ENCODE measurements at places on chromosomes 11 and 22.

DNA sequence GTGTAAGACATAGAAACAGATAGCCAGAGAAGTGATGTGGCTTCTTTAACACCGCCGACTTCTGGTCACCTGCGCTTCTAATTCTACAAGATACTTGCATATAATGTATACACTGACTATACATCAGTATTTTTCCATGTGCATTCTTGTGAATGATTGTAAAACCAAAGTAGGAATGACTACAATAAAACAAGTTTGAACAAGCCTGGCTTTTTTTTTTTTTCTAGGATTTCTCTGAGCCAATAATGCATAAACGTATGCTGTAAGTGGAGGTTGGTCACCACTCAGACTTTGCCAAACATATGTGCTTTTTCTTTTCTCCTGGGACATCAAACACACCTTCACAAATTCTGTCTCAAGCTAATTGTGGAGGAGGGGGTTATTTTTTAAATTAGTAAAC is 237.8 kb upstream of the KIRREL3 start:
- DNase-seq, result no peak

DNA sequence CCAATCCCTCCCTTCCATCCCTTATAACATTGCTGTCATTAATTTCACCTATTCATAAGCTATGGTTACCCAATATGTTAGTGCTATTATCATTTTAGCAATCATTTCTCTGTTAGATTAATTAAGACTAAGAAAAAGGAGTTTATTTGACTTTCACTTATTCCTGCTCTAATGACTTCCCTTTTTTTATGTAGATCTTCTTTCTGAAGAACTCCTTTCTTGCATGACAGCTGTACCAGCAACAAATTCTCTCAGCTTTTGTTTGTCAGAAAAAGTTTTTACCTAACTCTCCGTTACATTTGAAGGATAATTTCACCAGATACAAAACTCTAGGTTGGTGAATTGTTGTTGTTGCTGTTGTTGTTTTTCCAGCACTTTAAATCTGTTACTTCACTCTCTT is 28.6 kb upstream of the OR8B8 start:
- DNase-seq, result no peak

- DNase-seq, result peak; percentile 74
Measured at GRCh38 chr11:2928605-2929530, at the start of gene PHLDA2. PHLDA2 (minus strand) TSS chr11:2929420; CDS start chr11:2929364, 56 bp downstream.

DNA sequence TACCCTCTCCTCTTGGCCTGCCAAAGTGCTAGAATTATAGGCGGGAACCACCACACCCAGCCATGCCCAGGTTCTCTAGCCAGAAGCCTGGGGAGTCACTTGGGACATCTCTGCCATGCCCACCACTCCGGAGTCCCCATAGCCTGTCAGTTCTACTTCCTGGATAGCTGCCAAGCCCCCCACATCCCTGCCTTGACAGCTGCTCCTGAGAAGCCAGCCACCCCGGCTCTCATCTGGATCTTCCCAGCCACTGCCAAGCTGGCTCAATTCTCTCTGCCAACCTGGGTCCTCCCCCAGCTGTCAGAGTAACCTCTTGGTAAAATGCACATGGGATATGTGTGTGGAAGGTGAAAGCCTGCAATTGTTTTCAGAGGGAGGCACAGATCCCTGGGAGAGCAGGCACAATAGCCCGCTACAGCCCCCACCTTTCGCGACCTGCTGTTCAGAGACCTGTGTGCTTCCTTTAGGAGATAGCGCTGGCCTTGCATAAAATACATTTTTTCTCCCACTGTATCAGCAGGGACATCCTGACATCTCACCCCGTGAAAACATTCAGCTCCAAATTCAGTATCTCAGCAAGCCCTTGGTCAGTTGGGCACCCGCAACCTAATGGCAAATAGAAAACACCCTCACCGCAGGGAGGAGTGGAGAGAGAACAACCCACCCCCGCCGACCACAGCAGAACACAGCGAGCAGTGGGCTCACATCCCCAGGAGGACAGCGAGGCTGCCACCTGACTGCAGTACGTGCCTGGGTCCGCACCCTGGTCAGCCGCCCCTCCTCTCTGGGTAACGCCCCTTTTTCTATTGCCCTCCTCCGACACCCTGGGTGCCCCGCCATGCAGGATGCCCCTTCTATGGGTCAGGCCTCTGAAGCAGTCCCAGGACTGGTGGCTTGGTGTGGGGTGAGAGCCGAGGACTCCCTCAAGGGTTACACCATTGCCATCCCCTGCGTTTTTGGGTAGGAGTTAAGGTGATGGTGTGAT is 1342.2 kb downstream of the BRD1 start:
- DNase-seq, result no peak

- DNase-seq, result peak; percentile 95
Measured at GRCh38 chr11:70755410-70756158, 357.3 kb downstream of the CTTN start.

- DNase-seq, result no peak
Measured at GRCh38 chr11:47035108-47035507, 98.5 kb downstream of the CSTPP1 start.

DNA sequence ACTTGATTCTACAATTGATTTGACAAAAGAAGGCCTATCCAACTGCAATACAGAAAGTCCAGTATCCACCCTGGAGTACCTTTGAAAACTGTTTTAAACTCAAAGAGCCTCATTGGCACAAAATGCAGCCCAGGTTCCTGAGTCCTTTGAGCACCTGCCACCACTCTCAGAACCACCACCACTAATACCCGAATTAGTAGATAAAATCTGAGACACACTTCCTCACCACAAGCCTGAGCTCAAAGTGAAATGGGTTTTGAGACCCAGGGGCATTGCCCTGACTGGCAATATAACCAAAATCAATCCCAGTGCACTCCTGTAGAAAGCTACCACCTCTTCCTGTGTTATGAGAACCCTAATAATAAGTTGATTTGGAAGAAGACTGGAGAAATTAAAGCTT is 215.7 kb downstream of the CSNK2A3 start:
- no peak for DNase-seq

DNA sequence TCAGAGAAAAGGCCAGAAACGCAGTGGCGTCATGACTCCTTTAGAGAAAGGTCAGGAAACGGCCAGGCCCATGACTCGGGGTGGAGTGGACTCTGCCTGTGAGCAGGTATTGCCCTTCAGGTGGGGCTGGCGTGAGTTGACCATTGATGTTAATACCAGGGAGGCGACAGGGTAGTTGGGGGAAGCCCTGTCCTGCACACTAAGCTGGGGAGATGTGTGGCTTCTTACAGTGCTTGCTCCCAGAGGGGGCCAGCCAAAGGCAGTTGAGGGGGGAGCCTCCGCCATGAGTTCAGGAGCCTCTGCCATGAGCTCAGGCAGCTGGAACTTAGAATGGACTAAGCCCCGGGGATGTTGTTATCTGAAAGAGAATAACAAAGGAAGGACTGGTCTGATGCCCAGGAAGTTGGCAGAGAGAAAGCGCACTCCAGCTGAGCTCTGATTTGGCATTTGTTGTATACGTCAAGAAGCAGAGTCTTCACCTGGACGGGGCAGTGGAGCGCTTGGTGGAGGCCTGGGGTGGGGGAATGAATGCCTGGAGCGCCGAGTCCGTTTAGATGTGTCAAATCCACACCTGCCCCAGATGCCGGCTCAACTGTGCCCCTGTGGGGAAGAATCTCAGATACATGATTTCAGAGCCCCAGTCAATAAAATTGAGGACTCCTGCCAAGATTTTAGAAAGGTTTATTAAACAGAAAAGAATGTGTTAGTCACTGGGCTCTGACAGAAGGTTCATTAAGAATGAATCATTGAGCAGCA is 222.5 kb downstream of the TBC1D22A start:
- DNase-seq, result no peak

DNA sequence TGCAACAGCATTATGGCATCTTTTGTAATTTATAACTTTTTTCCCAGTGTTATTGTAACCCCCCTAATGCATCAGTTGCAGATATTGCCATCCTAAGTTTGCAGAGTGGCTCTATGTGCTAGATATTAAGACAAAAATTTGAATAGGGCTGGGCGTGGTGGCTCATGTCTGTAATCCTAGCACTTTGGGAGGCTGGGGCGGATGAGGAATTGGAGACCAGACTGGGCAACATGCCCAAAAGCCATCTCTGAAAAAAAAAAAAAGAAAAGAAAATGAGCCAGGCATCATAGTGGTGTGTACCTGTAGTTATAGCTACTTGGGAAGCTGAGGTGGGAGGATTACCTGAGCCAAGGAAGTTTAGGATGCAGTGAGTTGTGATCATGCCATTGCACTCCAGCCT is 50.1 kb upstream of the MUC15 start:
- DNase-seq, result no peak

DNA sequence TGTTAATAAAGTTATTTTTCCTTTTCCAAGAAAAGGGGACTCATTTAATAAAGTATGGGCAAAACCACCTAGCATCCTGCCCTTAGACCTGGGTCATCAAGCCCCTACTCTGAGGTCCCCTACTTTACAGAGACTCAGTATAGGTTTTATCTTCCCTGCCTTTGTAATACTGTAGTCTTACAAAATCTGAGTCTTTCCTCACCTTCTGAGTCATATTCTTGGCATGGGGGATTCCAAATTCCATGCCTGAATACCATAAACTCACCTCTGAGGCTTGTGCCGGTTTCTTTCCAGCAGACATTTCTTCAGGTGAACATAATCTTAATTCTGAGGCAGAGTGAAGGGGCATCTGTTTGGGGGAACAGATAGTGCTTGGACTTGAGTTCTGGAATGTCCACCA is 282.5 kb downstream of the KCNA4 start:
- DNase-seq, result no peak

DNA sequence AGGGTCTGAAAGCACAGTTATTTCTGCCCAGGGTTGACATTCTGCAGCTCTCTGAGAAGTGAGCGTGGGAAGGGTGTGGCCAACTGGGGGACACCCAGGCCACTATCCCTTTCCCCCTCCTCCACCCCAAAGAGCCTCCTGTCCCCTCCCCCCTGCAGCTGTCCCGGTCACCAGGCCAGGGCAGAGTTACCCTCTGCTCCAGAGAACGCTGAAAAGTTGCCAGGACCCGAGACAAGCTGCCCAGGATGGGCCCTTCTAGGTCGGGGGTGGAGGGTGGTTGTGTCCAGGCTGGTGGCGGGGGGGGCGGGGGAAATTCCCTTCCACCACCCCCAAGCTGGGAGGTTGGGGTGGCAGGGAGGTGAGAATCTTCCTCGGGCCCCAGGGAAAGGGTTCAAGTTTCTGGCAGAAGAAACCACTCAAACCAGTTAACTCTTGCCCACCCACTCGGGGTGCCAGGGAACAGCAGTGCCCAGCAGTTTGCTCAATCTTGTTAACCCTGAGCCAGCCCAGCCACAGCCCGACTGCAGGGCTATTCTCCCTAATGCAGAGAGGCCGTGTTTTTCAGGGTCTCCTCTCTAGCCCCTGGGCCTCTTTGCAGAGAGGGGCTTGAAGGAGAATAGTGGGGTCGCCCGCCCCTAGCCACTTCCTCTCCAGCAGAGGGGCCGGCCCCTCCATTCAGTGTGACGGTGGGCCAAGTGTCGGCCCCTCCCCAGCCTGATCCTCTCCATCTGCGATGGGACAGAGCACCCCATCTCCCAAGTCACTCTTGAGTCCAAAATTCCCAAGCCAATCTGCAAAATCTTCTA is 697 bp downstream of the LGALS1 start:
- DNase-seq, result peak; percentile 36

DNA sequence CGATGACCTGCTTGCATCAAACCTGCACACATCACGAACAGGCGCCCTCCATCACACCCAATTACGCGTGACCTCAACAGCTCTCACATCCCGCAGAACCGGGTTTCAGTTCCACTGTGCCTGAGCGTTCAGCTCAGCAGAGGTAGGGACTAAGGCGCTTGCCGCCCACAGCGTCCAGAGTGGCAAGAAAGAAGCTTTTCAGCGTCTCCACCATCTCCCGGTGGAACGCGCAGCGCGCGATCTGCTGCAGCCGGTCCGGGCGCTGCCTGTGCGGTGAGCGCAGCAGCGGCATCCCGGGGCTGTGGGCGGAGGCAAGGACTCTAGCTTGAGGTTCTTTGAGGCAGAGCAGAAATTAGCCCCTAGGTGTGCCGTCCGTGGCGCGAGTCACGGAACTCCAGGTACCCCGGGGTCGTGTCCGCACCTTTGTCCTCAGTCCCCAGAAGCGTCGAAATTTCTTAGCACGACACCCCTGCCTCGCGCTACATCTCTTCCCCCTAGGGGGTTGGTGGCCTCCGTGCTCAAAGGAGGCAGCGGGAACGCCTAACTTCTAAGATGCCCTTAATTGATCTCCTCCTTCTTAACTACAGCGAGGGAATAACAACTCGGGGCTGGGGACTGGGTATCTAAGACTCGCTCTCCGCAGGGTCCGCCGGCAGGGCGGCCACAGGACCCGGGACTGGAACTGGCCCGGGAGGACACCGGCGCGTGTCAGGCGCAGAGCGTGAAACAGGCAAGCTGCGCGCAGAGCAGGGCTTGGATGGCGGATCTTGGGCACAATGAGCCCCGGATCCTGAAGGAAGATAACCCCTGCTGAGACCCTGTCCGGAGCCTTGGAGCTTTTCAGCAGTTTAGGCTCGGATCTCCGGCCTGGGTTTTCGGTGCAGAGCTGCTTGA is 1.7 kb upstream of the CALCA start:
- peak; percentile 68 for DNase-seq

DNA sequence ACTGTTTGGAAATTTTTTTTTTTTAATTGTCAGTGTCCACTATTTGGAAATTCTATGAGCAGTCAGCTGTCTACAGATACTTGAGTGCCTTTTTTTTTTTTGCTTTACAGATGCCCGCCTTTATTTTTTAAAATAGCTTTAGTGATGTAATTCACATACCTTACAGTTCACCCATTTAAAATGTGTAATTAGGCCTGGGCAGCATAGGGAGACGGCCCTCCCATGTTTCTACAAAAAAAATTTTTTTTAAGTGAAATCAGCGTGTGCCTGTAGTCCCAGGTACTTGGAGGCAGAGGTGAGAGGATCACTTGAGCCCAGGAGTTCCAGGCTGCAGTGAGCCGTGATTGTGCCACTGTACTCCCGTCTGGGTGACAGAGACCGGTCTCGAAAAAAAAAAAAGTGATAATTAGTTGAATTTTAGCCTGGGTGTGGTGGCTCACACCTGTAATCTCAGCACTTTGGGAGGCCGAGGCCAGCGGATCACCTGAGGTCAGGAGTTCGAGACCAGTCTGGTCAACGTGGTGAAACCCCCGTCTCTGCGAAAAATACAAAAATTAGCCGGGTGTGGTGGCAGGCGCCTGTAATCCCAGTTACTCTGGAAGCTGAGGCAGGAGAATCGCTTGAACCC is 1.5 kb downstream of the ZNF143 start:
- no peak for DNase-seq

GRCh38 chr11:77040401-77040777 is 6.2 kb downstream of the B3GNT6 start:
- no peak for DNase-seq

- DNase-seq, result no peak
Measured at GRCh38 chr22:24843048-24843447, 37.0 kb downstream of the SGSM1 start.

DNA sequence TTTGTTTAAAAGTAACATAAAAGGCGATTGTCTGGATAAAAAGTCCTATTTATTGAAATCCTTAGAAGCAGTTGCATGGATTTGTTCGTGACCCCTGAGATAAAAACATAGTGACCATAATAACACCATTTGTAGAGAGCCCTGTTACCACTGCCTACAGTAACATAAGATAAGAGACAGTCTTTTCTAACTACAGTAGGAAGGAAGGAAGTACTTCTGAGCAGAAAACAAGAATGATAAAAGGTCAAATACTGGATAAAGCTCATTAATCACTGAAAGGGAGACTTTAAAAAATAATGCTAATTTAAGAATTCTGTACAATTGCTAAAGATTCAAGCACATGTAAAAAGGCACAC is 47.1 kb upstream of the SOX6 start:
- DNase-seq, result no peak

Measured in SK-N-SH (cell line).